NCI-H2171 treated with DMSO at 0.1 percent for 48 hours (cell line): ENCODE measurements at places on chromosomes 11 and 22.

GRCh38 chr11:10484461-10485180 is 29.6 kb downstream of the AMPD3 start:
- no peak for DNase-seq

DNA sequence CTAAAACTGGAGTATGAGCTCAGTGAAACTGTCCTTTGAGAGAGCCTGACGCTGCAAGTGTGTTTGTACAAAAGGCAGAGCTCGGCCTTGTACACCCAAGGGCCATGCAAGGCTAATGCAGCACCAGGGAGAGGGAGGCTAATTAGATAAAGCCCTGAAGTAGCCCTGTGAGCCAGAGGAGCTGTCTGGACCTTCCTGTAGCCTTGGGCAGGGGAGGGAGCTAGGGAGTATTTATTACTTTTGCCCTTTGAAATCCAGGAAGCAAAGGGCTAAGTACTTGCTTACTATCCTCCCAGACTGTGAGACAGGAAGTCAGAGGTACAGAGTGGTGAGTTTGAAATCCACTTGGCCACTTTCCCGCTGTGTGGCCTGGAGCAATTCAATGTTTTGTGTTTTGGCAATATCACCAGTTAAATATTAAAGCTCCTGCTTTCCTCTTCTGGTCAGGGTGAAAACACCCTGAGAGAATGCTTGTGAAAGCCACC is 10.2 kb upstream of the LDHA start:
- no peak for DNase-seq

GRCh38 chr11:77067861-77068443 is 1.2 kb downstream of the CAPN5 start:
- no peak for DNase-seq

- peak; percentile 43 for DNase-seq
These were observed 57.9 kb downstream of the NECTIN1 start for GRCh38 chr11:119671051-119671450.

- peak; percentile 31 for DNase-seq
These were observed 36.8 kb downstream of the MCHR1 start for GRCh38 chr22:40716116-40716515.

DNA sequence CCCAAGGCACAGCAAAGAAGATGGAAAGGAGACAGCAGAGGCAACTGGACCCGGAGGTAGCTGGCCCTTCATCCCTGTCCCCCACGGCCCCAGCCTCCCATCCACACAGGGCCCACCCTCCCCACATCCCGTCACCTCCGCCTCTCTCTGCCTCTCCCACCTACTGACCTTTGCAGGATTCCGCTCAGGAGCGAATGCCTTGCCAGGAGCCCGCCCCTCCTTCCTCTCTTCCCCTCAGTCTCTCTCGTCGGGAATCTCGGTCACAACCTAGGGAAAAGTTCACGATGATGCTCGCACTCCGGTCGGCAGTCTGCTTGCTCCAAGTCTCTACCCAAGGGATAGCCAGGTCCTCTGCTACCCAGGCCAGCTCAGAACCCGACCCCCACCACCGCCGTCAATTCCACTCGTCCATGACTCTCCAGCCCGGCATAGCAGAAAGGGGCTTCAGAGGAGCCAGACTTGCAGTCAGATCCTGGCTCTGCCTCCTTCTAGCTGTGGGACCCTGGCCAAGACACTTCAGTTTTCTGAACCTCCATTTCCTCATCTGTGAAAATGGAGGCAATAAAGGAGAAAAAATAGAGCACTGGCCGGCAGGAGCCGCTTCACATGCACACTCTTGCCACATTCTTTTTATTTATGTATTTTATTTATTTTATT is 10.2 kb downstream of the AHNAK start:
- DNase-seq = no peak

DNA sequence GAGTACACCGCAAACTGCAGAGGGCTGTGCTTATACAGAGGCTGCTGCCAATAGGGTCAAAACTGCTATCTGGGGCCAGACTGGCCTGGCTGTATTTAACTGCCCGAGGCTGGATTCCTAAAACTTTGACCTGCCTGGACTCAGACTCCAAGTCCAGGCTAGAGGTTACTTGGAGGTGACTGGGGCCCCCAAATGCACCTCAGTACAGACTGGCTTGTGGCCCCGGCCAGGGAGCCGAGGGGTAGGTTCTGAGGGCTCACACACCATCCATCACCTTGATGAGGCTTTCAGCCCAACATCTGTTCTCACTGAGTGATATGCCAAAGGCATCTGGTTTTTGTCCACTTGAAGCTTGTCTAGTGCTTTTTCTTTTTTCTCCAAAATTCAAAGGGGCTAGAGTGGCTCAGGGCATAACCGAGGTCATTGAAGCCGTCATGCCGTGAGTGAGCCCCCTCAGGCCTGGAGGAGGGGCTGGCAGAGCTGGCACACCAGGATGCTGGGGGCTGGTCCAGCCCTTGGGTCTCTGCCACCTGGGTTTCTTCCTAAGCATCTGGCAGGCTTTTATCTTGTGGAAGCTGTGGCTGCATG is 52.4 kb upstream of the TTLL12 start:
- DNase-seq = peak; percentile 34

- DNase-seq = no peak
These were observed 3.6 kb downstream of the LDHA start for GRCh38 chr11:18397921-18398320.

DNA sequence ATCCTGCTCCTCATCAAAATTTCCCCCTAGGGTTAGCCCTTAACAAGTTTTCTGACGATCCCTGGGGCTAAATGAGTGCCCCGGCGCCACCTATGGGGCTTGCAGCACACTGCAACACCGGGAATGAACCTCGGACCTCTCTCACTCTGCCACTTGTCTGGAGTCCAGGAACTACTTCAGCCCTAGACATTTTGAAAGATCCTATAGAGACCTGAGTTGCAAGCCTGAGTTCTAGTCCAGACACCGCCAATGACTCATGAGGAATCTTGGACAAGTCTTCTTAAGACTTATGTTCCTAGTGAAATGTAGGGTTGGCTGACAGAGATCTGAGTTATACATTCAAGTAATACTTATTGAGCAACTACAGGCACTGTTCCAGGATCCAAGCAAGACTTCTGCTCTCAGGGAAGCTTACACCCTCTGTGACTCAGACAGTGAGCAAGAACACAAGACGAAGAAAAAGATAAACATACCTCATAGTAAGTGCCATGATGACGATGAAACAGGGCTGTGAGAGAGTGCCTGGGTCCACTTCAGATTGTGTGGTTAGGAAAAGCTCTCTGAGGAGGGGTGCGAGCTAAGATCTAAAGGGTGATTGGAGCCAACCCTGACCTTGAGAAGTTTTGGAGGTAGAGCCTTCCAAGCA is 10.2 kb upstream of the STK33 start:
- peak; percentile 19 for DNase-seq

- no peak for DNase-seq
These were observed 5.5 kb downstream of the PKNOX2 start for GRCh38 chr11:125170001-125170509.
